ENCODE measurements at places on chromosomes 3 and 15.

- DNase-seq: no peak
Observed at GRCh38 chr15:52224211-52224610, 33.0 kb upstream of the GNB5 start.

DNA sequence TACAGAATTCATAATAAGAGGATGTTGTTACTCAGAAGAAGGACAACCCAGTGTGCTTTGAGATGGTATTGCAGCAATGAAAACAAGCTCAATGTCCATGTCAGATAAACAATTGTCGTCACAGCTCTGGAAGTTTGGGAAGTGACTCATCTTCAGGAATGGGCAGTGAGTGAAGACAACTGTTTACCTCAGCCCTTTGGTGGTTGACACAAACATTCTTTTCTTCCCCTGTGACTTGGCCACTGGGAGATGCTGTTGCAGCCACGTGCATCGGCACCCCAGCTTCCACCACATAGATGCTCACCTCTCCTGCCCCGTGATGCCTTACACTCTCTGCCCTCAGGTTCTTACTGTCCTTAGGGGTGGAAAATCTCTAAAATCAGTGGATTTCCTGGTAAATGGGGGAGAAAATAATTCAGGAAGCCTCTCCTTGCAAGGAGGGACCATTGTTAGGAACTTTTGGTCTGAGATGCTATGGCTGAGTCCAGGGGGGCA, 114.1 kb upstream of the GALNT15 start:
- no peak for DNase-seq

- no peak for DNase-seq
Observed at GRCh38 chr15:27782125-27782524, 317.0 kb downstream of the OCA2 start.

DNA sequence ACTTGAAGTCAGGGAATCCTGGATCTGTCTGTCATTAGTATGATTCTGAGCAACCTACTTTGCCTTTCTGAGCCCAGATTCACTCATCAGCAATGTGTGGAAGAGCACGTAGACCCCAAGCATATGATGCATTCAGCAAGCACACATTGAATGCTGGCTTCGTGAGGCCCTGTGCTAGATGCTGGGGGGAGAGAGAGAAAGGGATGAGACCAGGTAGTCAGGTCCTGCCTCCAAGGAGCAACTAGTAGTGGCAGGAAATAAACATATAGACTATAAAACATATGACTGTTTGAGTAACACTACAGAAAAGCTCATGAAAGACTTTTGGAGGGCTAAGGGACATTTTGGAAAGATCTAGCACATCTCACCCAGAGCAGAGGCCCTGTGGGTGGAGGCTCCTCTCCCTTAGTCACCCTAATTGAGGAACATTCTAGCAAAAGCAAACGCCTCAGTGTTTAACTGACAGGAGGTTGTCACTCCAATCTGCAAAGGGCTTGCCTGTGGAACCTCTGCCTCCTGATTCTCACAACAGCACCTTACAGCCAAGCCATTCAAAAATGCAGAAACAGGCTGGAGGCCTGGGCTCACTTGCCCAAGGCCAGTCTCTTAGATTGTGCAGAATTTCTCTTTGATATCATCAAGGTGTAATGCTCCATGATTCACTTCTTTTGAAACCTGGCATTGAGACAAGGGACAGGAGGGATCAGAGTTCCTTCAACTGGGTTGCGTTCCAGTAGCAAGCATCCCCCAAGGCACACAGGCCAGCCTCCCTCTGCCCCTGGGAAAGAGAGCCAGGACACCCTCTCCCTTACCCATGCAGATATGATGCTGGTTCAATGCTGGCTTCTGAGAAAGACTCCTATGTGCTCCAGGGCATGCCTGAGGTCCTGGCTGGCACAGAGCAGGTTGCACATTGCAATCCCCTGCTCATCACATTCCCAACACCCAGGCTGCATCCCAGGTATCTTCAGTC, 26.1 kb downstream of the STARD5 start:
- no peak for DNase-seq

- no peak for DNase-seq
Observed at GRCh38 chr15:95097361-95097760, 866.0 kb downstream of the MCTP2 start.

DNA sequence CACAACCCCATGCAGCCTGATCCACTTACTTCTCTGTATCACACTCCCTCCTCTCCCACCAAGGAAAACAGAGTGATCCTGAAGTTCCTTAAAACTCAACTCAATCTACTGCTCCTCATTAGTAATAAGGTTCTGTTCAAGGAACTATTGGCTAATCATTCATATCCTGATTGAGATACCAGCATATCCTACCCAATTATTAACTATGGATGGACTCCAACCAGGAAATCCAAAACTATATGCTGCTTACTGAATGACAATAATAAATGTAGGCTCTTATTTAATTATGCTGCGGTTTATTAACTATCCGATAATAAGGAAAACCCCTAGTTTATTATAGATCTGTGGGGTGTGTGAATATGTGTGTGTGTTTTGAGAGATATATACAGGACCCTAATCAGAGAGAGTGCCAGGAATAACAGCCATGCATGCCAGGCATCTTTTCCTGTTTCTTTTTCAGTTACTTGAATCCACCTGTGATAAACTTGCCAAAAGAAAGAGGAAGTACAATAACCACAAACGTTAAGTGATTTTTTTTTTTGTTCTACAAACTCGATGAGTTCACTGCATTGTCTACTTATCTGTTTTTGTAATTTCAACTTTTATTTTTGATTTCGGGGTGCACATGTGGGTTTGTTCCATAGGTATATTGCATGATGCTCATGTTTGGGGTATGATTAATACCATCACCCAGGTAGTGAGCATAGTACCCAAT, 1031.7 kb upstream of the CFAP20DC start:
- DNase-seq: peak; percentile 15

DNA sequence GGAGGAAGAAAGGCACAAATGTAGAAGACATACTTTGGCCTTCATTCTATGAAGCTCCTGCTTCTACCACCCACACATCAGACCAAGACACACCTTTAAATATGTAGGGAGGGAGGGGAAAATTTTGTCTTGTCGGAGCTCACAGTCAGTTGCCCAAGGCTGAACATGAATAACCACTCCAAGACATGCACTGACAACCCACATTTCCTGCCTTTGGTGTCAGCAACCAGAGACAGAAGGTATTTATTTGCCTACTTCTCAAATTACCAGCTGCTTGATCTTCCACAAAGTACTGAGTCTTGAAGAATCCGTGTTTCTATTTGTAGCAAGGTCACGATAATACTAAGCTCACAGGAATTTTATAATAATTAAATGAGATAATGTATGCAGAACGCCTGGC, 169.7 kb downstream of the KCNMB2 start:
- DNase-seq: no peak

DNA sequence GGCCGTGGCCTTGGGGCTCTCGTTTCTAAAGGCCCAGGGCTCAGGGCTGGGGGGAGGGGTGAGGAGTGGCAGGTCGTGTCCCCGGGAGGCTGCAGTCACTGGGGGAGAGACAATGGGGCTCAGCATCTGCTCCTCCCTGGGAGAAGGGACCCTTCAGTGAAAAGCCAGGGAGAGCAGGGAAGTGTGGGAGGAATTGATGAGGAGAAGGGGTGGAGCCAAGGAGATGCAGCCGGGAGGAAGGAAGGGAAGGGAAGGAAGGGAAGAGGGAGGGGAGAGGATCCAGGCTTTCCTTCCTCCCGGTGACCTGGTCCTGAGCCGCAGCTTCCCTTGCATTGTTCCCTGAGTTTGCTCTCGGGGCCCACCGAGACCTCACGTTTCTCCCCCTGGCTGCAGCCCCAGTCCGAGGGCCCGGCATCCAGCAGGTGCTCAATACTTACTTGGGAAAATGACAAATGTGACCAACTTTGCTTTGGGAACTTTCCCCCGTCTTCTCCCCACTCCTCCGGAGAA, 1.4 kb upstream of the ZNF710 start:
- no peak for DNase-seq

DNA sequence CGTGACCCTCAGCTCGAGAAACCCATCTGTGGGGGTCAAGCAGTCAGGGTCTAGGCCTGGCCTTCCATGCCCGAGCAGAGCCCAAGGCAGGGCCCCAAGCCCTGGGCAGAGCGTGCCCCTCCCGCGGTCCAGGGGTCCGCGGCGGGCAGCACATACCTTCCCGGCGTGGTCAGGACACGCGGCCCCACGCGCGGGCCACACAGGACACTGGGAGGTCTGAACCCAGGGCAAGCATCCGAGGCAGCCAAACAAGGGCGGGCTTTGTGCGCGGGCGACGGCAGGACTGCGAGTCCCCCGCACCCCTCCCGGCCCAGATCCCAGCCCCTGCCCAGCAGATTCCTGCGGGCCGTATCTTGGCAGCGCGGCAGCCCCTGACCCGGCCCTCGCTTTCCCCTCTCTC, 61.6 kb upstream of the ACAN start:
- DNase-seq: no peak

GRCh38 chr3:57100046-57100695, 39.7 kb downstream of the SPATA12 start:
- DNase-seq: peak; percentile 54

DNA sequence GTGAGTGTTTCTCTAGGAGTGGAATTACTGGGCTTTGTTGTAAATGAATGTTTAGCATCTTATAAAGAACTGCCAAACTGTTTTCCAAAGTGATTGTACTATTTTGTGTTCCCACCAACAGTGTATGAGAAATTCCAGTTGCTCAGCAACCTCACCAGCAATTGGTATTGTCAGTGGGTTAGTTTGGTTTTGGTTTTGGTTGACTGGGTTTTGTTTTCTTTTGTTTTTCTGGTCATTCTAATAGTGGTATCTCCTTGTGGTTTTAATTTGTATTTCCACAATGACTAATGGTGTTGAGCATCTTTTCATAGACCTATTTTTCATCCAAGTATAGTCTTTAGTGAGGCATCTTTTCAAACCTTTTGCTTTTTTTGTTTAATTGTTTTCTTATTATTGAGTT, 27.1 kb downstream of the FILIP1L start:
- no peak for DNase-seq

All from GF-D8 (cell line).